ENCODE measurements at places on chromosomes 3 and 15. TPM values are rescaled to one million over a fixed set of nuclear protein-coding genes. Genes with fewer than 3 reads are reported as not detected.

DNA sequence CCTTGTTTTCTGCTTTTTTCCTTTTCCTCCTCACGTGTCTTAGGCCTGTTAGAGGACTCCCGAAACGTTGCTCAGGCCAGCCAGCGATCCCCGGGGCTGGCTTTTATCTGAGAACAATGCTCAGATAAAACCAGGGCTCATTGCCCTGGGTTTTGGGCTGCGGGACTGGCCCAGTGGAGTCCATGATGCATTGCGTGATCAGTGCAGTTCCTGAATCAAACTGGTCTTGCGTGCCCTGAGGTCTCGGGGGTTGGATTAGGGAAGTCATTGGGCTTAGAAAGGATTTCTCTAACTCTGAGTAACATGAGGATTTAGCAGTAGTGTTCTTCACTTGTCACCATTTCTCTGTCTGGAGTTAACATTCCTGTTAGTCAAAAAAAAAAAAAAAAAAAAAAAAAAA lies 66.3 kb downstream of the CCR1 start:
- no peak for DNase-seq

GRCh38 chr15:89317186-89317720 lies 17.4 kb downstream of the POLG start:
- no peak for DNase-seq

GRCh38 chr3:58052373-58053273 lies 44.4 kb downstream of the FLNB start:
- DNase-seq: peak; percentile 99

GRCh38 chr15:98713585-98714001 lies 65.3 kb downstream of the IGF1R start:
- no peak for DNase-seq

- no peak for DNase-seq
These were observed 43.2 kb upstream of the TNFAIP8L3 start for GRCh38 chr15:51137880-51138430.

DNA sequence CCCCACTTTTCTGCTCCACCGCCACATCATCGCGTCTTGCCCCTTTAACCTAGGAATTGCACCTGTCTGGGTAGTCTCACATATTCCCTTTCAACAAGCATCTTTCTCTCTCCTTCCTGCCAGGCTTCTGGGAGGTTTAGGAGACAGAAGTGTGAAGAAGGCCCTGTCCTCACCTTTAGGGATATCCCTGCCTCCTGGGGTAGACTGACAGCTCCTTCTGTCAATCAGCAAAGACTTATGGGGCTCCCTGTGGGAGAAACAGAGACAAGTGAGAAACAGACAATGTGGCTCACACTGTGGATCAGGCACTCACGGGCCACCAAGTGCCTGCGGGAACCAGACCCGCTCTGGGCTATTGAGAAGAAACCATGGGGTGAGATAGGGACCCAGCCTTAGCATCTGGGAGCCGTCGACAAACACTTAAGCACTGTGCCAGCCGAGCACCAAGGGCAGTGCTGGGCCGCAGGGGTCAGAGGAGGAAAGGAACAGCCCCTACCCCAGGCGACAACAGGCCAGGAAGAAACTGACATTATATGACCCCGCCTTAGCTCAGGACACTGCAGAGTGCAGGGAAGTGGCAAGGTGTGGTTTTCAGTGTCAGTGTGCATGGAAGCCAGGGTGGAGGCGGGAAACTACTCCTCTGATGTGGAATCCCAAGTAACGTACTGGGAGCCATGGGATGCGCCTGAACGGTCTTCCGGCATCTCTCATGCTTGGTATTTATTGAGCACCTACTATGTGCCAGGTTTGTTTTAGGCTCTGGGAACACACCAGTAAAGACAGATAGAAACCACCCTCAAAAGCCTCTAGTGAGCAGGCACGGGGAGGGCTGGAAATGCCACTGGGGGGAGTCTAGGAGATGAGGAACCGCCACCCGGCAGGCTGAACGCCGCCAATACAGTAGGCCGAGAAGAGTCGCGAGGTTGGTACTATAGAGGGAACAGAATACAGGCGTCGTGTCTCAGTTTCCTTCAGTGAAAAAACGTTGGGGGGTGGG lies 1.8 kb downstream of the EFCC1 start:
- DNase-seq: no peak

GRCh38 chr3:179438841-179439240 lies 12.4 kb downstream of the GNB4 start:
- DNase-seq: no peak

DNA sequence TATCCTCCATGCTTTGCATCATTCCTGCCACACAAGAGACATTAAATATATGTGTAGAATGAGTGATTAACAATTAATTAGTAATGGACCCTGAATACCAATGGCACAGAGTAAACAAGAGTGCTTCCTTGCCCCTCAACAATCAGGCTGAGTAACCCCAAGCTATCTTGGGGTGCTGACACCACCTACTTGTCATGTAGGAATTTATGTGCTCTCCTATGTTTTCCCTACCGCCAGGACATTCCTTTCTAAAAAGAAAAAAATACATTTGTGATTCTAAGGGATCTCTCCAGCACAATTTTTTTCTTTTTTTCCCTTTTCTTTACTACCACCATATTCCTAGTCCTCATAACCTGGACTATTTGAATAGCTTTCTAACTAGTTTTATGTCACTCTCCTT lies 449.1 kb downstream of the MFSD1 start:
- no peak for DNase-seq

DNA sequence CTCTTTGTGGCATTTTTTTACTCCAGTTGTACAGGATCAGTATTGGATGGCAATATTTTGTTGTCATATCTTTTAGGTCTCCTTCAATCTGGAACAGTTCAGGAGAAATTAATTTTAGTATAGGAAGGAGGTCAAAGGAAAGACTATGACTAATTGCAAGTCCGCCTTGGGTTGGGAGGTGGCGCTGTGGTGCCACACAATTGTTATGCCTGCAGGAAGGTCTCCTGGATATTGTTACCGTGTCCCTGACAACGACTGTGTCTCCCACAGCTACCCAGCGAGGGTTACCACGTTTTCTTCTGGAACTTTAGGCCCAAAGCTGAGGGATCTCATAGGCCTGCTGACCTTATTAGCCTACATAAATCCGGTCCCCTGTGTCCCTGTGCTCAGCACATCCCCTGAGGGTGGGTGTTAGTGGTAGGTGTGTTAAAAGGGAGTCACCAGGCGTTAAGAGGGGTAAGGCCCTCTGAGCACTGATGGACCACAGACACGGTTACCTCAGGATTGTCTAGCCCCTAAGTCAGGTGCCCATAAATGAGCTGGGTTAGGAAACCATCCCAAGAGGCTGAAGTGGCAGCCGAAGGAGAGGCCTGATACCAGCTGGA lies 31.5 kb downstream of the KCNAB1 start:
- DNase-seq: peak; percentile 70

DNA sequence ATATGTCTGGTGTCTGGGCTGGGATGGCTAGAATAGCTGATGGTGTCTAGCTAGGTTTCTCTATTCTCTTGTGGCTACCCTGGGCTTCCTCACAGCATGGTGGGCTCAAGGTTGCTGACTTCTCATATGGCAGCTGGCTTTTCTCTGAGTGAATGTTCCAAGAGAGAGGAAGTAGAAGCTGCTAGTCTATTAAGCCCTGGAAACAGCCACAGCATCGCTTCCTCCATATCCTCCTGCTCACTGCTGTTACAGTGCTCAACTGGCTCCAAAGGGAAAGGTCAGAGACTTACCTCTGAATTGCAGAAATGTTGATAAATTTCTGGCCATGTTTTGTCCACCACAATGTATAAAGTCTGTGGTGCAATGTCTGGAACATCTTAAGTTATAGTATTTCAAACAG lies 299.9 kb upstream of the ADAMTS9 start:
- no peak for DNase-seq

- DNase-seq: peak; percentile 73
These were observed 57.8 kb downstream of the MAP3K13 start for GRCh38 chr3:185420762-185421161.

GRCh38 chr15:65981837-65982626 lies 112.7 kb downstream of the RAB11A start:
- DNase-seq: no peak

- peak; percentile 97 for DNase-seq
These were observed 144.0 kb downstream of the GREM1 start for GRCh38 chr15:32861761-32862160.

- no peak for DNase-seq
These were observed at the start of gene DPPA2 for GRCh38 chr3:109316162-109316730. TSS of gene DPPA2 (minus strand) at chr3:109316517. CDS start at chr3:109314542, 1,975 bp downstream.

The NTRK3 gene
- 1.3 TPM for total RNA-seq

The AKAP13 gene
- 27.3 TPM for total RNA-seq

The HYAL1 gene
- 0.72 TPM for total RNA-seq

The CCR5 gene
- not detected for total RNA-seq

The PLA2G4E gene
- not detected for total RNA-seq

The MAGEF1 gene
- total RNA-seq: 33.9 TPM

The CHRM5 gene
- not detected for total RNA-seq

The A4GNT gene
- not detected for total RNA-seq

The GOLGA6B gene
- not detected for total RNA-seq

The LDHAL6B gene
- total RNA-seq: not detected

The LTK gene
- 3.1 TPM for total RNA-seq

The ACAN gene
- total RNA-seq: 0.78 TPM
